Activated CD8-positive, alpha-beta memory T cell treated with anti-CD3 and anti-CD28 coated beads, Interleukin-2, amount 50 U/mL, for 4 hours (primary cell): ENCODE measurements at places on chromosomes 11 and 22.

GRCh38 chr22:16717699-16718558, 107.3 kb downstream of the XKR3 start:
- no peak for DNase-seq

- no peak for DNase-seq
These were observed 64.8 kb downstream of the PRR5L start for GRCh38 chr11:36360826-36361415.

DNA sequence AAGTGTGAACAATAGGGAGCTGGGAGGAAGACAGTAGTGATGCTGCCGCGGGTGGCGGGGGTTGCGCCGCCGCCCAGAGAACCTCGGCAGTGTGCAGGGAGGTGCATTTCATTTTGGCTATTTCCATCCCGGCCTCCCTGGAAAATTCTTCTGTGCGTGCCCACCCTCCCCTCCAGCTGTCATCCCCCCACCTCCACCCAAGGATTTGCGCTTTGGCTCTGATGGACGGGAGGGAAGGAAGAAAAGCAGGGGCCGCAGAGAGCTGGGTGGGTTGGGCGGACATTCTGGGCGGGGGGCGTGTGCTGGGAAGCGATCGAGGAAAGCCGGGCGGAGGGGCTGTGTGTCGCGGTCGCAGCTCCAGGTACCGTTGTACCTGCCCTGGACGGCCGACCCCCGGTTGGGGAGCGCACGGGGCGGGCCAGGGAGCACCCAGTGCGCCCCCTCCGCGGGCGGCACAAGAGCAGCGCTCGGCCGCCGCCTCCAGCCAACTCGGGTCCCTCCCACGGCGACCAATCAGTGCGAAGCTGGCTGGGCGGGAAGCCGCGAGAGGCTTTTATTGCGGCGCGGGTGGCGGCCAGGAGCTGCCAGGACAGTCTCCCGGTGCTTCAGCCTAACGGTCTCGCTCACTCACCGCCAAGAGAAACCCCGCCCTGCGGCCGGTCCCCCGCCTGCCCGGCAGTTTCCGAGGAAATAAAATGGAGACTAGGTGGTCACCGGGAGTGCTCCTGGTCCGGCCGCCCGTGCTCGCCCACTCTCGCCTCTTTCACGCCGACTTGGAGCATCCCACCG, 1.6 kb downstream of the NCAM1 start:
- DNase-seq, result no peak

- no peak for DNase-seq
These were observed 676.8 kb downstream of the OPCML start for GRCh38 chr11:132855516-132855915.

GRCh38 chr11:15326520-15326919, 211.8 kb downstream of the INSC start:
- no peak for DNase-seq

- peak; percentile 25 for DNase-seq
These were observed 191.0 kb downstream of the NAV2 start for GRCh38 chr11:19903620-19904069.

- DNase-seq, result no peak
These were observed 7.3 kb upstream of the TEAD1 start for GRCh38 chr11:12666915-12667314.

- no peak for DNase-seq
These were observed 43.1 kb downstream of the FAM168A start for GRCh38 chr11:73554671-73555320.

- no peak for DNase-seq
These were observed 301.8 kb upstream of the RAG2 start for GRCh38 chr11:36899800-36900199.

- no peak for DNase-seq
These were observed 149.8 kb upstream of the LARGE1 start for GRCh38 chr22:34070051-34070450.

GRCh38 chr22:35914665-35915476, 113.8 kb downstream of the RBFOX2 start:
- DNase-seq, result no peak

DNA sequence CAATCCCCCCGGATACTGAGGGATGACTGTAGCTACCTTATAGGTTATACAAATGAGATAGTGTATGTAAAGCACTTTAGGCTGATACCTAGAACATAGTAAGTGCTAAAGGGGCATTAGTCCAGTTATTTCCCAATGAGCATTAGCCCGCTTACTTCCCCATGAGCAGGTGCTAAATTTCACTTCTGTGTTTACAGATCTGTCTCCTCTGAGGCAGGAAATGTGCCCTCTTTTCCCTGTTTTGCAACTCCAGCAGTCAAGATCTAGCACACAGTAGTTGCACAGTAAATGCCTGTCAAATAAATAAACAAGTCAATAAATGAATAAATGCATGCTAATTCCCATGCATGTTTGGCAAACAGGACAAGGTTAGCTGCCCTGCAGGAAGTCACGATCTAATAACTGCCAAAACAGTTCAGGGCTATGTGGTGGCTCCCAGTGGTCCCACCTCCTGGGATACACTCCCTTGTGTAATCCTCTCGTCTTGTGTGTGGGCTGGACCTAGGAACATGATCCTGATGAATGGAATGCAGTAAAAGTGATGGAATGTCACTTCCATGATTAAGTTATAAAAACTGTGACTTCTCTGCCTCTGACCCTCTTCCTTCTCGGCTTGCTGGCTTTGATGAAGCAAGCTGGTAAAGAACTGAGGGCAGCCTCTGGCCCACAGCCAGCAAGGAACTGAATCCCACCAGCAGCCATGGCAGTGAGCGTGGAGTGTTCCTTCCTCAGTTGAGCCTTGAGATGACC, 459.0 kb downstream of the SOX6 start:
- no peak for DNase-seq

DNA sequence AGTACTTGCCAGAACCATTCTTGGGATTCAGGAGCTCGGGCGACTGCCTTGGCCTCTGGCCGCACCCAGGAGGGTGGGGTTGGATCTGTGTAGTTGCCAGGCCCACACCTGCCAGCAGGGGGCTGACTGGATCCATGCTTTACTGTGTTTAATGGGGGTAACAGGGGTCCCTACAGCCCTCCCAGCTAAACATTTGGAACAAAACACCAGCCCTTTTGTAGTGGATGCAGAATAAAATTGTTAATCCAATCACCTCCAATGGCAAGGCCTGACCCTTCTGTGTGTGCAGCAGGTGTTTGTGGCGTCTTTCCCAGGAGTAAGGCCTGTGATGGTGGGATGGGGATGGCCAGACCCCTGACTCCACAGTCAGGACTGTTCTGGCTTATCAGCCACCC, 22.5 kb downstream of the SUN2 start:
- DNase-seq, result peak; percentile 64

DNA sequence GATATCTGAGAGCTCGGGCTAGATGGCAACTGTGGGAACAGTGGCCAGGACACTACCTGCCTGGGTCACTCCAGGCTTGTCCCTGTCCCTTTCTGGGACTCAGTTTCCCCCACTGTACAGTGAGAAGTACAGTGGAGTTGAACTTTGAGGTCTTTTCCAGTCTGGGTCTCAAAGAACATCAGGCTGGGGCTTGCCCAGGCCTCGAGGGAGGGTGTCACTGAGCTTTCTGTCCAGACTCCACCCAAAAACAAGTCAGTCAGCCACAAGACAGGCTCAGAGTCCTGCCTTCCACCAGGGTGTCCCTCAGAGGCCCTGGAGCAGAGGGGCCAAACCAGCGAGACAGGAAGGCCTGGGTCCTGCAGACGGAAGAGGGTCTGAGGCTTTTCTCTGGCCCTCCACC, 2.0 kb upstream of the PLA2G3 start:
- no peak for DNase-seq

GRCh38 chr22:19981171-19981960, 35.3 kb downstream of the ARVCF start:
- no peak for DNase-seq

- DNase-seq, result no peak
These were observed 180.5 kb downstream of the ARHGAP42 start for GRCh38 chr11:100867606-100868005.

DNA sequence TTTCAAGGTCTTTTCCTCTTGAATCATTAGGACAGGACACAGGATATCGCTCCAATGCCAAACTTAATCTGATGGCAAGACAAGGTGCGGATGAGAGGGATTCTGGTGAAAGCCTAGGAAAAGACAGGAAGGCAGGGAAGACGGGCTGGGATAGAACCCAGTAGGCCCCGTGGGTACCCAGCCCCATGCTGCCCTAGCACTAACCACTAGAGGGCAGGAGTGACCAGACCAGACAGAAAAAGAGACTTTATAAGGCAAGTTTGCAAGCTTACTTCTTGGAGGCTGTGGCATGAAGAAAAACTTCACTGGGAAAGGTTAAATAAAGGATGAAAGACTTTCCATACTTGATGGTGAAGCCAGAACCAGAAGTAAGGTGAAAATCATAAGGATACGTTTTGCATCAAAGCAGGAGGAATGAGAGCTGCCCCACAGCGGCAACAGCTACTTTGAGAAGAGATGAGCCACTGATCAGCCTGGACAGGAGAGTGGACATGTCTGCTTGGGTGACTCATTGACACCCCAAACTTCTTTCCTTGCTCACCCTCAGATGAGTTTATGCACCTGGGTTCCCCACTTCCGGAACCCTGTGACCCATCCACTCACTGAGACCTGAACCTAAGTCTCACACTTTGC, 39.8 kb downstream of the SYN3 start:
- DNase-seq, result peak; percentile 32

- DNase-seq, result no peak
These were observed 53.3 kb downstream of the NCAM1 start for GRCh38 chr11:113014262-113015097.

DNA sequence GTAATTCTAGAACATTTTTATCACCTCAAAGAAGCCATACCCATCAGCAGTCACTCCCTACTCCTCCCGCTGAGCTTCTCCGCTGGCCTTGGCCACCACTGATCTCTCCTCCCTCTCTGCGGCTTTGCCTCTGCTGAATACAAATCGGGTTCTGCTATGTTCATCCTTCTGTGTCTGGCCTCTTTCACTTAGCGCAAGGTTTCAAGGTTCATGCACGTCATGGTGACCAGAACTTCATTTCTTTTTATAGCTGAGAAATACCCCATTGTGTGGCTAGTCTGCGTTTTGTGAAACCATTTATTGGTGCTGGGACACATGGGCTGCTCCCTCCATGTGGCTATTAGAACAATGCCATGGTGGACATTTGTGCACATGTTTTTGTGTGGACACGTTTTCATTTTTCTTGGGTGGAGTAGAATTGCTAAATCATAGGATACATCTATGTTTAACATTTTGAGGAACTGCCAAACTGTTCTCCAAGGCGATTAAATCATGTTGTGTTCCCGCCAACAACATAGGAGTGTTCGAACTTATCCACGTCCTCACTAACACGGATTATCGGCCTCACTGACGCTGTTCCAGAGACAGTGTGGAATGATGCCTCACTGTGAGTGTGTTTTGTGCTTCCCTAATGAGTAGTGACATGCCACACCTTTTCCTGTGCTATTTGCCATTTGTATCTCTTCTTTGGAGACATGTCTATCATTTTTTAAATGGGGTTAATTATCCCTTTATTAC, 24.2 kb upstream of the KRTAP5-6 start:
- no peak for DNase-seq

- no peak for DNase-seq
These were observed 135.8 kb downstream of the TEAD1 start for GRCh38 chr11:12809864-12810567.

DNA sequence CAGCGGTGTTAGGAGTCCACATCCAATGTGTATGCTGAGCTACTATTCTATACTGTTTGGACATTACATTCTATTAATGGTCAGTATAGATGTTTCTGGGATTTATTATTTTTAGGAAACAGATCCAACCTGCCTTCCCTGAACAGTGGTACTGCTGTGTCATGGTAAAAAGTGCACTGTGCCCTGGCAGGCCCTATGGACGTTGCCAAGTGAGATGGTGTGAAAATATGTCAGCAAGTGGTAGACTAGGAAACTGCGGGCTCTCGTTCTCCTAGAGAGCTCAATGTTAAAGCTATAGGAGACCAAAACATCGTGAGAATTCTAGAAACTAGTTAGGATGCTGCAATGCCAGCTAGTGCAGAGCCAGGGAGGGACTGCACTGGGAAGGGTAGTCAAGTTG, 26.0 kb upstream of the CYP2D6 start:
- DNase-seq, result no peak

DNA sequence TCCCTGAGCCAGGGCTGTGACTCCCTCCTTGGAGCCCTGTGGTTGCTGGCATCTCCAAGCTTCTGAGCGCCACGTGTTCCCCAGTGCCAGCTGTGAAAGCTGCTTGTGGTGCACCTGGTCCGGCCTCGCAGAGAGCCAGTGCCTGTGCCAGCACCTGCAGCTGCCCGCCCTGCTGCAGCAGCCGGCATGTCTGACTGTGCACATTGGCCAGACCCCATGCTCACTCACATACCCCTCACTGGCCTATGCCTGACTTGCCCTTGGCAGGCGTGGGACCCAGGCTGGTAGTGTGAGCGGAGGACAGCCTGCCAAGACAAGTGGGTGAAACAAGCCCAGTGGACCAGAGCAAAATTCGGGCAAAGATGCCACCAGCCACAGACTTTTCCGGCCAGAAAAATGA, 9.8 kb downstream of the MRPL48 start:
- no peak for DNase-seq

GRCh38 chr11:61037441-61038093, 64.7 kb upstream of the CD5 start:
- no peak for DNase-seq

DNA sequence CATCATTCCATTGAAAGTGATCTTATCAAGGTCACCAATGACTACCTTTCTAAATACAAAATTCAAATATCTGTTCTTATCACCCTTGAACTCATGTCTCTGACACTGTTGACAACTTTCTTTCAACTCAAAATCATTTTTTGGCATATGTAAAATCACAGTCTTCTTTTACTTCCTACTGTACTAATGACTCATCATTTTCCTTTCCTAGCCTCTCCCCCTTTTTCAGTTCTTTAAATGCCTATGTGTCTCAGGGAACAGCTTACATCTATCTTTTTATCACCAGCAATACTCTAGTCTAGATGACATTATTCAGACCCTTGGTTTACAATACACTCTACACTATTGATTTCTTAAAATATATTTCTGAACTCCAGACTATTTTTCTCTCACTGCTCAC, 2220.7 kb upstream of the RAG2 start:
- DNase-seq, result no peak

- no peak for DNase-seq
These were observed 100.6 kb downstream of the RRAS2 start for GRCh38 chr11:14258221-14258935.

DNA sequence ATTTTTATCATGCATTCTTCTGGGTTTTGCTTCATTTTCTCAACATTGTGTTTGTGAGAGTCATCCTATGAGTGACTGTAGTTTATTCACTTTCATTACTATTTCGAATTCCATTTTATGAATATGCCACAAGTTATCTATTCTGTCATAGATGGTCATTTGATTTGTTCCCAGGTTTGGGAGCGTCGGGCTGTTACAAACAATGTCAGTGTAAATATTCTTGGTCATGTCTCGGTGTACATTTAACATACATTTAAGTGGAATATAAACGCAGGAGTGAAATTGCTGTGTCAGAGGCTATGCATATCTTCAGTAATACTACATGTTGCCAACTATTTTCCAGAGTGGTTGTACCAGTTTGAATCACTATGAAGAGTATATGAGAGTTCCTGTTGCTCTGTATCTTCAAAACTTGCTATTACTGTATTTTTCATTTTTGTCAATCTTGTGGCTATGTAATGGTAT, 2.4 kb downstream of the TRIM44 start:
- DNase-seq, result no peak
